ENCODE measurements at places on chromosomes 5 and 9. TPM values are rescaled to one million over a fixed set of nuclear protein-coding genes. Genes with fewer than 3 reads are reported as not detected.

- no peak for DNase-seq
These were observed 132.9 kb upstream of the SLC30A5 start for GRCh38 chr5:68960961-68961360.

DNA sequence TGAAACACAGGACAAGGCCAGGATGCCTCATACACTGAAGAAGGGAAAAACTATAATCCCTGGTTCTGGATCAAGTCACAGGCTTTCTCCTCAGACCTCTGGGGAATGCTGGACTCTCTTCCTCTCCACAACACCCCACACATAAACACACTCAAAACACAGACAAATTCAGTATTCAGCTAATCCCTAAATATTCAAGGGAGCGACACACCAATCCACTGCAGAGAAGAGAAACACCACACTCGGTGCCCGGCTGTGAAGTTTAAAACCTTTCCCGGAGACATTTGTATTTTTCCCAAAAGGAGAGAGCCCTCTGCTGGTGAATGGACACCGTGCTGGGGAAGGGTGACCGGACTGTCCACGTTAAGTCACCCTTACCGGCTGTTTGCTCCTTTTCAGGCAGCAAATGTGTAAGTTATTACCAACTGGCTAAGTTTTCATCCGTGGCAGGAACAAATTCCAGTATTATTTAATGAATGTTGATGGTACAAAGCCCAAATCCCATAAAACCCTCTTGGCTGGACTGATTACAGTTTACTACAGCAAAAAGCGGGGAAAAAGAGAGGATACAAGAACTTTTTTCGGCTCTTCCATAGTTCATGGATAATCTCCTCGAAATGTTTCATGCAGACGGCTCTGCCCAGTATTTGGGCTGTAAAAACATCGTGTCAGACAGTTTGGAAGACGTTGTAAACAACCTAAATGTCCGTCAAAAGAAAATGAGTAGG is 130.9 kb upstream of the SLC30A5 start:
- DNase-seq = peak; percentile 82

- no peak for DNase-seq
These were observed 17.8 kb downstream of the PTBP3 start for GRCh38 chr9:112315331-112316257.

- DNase-seq = no peak
These were observed 21.8 kb downstream of the TNIP1 start for GRCh38 chr5:151058891-151059489.

GRCh38 chr5:116497631-116498030 is 77.0 kb downstream of the SEMA6A start:
- no peak for DNase-seq

DNA sequence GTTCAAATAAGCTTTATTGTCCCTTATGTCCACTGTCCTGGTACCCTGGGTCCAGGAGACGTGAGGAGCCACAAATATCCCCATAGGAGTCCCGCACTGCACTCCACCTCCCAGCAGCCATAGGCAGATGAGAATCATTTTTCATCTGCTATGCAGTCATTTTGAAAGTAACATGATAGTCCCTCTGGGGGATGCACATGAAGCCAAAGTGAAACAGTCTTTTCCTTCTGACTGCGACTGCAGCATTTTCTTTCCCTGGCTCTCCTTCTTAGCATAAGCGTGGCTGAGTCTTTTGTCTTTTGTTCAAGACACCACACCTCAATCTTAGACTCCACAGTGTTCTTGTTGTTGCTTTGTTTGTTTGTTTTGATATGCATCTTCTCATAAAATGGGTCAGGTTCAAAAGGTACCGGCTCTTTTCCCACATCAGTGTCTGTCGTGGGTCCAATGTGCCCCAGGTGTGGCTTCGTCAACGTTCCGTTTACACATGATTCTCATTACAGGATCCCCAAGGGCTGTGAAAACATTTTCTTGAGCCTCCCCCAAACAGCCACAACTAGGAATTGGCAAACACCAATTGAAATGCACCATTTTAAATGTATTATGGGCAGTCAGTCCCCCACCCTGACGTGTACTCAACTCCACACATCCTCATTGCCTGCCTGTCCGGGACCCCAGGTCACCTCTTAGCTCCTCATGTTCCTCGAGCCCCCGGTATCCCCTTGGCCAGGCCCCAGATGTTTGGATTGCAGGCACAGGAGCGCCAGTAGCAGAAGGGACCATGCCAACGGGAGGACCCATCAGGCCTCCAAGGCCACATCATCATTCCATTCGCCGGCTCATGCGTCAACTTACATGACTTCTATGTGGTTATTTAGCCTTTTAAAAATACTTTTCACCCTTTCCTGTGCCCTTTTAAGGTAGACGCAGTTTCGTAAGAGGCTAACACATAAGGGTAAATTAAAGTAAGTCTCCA is 237.8 kb upstream of the DAPK1 start:
- no peak for DNase-seq

DNA sequence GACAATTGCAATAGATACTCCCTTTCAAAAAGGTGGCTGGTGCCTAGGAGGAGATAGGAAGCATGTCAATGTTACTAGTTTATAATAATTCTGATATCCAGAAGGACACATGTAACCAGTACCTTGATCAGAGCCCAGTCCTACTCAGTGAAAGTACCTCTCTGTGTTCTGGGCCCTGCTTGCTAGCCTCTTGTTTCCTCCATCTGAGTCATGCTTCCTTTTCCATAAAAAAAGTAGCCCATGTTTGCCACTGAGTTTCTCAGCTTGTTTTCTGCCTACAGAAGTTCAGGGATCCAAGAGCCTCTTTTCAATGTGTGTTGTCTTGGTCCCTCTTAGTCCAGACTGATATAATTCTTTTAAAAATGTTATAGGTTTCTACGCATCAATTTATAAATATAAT is 149.0 kb downstream of the SSBP2 start:
- no peak for DNase-seq

GRCh38 chr5:53378590-53379247 is 101.7 kb upstream of the FST start:
- DNase-seq = no peak

DNA sequence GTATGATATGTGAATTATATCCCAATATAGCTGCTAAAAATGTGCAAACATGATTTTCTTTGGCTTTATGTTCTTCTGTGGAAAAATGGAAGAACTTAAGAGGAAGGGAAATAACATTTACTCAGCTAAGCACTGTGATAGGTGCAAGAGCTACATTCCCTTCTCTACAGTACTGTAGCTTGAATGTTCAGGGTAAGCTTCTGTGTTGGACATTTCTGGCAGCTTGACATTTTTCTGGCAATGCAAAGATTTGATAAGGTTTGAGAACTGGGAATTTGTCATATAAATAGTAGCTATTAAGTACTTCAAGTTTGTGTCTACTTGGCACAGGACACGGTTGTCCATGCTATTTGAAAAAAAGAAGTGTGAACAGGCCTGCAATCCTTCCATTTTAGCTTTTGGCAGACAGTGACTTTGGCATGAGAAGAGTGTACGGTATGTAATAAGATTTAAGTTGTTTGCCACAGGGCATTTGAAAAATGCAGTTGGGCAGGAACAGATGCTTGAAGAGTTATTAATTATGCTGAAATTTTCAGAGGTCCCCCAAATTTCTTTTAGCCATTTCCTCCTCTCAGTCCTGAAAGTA is 77.6 kb downstream of the KIF4B start:
- no peak for DNase-seq

DNA sequence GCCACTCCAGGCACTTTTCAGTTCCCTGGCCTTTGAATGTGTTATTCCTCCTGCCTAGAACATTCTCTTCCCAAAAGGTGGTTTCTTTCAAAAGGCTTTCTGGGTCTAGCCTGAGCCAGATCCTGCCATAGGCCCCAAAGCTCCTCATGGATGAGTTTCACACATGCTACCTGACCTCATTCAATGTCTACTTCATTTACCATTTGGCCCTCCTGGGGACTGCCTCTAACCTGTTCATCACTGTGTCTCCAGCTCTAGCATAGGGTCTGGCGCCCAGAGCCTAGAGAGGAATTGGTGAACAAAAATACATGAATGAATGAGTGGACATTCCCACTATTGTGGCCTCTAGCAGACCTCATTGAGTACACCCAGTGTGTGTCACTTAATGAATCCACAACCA is 5.4 kb upstream of the P4HA2 start:
- no peak for DNase-seq

The SLC25A2 gene
- 1.3 TPM for total RNA-seq

The STK32A gene
- 9.7 TPM for total RNA-seq

The RANBP6 gene
- 14.7 TPM for total RNA-seq

The CCDC112 gene
- total RNA-seq = 7.4 TPM

The FOXD4L4 gene
- 0.47 TPM for total RNA-seq
